ENCODE measurements at places on chromosomes 2 and 18. TPM values are rescaled to one million over a fixed set of nuclear protein-coding genes. Genes with fewer than 3 reads are reported as not detected.

Gene ERICH2
- total RNA-seq, result 0.92 TPM

Gene SPTBN1
- total RNA-seq, result 237 TPM

DNA sequence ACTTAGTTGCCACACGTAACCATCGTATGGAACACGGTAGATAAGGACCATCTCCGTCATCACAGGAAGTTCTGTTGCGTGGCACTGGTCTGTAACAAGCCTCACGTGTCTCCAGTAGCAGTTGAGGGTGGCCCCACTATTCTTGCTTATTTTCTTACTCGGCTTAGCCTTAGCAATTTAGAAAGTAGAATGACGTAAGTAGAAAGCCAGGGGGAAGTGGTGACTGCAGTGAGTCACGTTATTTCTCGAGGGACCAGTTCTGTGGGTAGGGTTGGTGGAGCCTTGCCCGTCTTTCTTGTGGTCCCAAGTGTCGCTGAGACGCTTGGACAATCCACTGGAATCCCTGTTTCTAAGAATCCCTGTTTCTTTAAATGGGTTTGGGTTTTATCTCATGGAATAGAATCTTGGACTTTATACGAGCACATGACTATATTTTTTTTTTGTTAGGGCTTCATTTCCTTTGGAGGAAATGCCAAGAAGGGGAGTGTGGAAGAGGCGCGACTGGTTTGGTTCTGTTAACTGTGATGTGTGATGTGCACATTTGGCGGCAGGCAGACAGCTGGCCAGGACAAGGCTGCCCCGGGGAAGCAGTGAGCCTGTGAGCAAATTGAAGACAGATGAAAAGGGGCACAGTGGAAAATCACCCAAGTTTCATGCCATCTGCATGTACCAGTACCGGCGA is 96.2 kb downstream of the CABLES1 start:
- DNase-seq, result peak; percentile 62

DNA sequence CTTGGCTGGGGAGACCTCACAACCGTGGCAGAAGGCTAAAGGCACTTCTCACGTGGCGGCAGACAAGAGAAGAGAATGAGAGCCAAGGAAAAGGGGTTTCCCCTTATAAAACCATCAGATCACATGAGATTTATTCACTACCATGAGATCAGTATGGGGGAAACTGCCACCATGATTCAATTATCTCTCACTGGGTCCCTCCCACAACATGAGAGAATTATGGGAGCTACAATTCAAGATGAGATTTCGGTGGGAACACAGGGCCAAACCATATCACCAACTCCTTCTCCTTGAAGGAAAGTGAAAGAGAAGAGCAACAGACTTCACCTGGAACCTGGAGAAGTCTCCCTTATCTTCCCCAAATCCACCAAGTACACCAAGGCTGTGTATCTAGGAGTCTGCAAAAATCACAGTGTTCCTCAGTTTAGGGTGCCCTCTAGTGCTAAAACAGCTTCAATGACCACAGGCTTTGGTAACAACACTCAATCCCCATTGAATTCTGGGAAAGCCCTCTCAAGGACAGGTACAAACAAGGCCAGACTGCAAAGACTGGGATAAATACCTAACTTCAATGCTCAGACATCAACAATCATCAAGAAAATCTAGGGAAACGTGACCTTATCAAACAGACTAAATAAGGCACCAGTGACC is 148.8 kb upstream of the SRD5A2 start:
- no peak for DNase-seq
